ENCODE measurements at places on chromosomes 2 and 18.

DNA sequence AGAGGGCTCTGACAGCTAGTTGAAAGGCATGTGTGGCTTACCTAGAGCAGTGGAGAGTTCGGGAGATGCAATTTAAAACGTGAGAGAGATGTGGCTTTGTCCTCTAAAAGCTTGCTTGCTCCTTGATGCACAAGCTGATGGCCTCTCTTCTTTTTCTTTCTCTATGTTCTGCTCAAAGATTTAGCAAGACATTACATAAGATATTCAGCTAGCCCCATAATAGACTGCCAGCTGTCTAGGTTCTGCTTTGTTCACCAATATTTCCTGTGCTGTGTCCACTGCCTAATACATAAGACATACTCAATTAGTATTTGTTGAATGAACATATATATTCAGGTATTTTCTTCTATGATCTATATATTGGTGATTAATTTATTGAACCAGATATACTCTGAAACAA, 31.1 kb downstream of the SPATS2L start:
- DNase-seq: no peak

GRCh38 chr2:45184606-45185005, 175.4 kb upstream of the SIX2 start:
- no peak for DNase-seq

GRCh38 chr2:238863231-238863630, 15.3 kb downstream of the TWIST2 start:
- no peak for DNase-seq

- DNase-seq: no peak
Measured at GRCh38 chr2:189502714-189503113, 61.4 kb downstream of the WDR75 start.

- DNase-seq: peak; percentile 88
Measured at GRCh38 chr2:127049927-127050802, 56.8 kb downstream of the BIN1 start.

Data from left hindlimb (tissue), 1 donor.